ENCODE measurements at places on chromosomes 16 and 17. TPM values are rescaled to one million over a fixed set of nuclear protein-coding genes. Genes with fewer than 3 reads are reported as not detected.

The PITPNM3 gene
- 2.4 TPM for polyA plus RNA-seq

The FBXO39 gene
- 0.23 TPM for polyA plus RNA-seq

The MYH10 gene
- polyA plus RNA-seq: 10.5 TPM

The NEUROD2 gene
- polyA plus RNA-seq: not detected

The TNK1 gene
- 6.5 TPM for polyA plus RNA-seq

The GRIN2C gene
- not detected for polyA plus RNA-seq

The DDX5 gene
- 262 TPM for polyA plus RNA-seq

The SALL1 gene
- not detected for polyA plus RNA-seq

The RFNG gene
- polyA plus RNA-seq: 38.1 TPM

The HASPIN gene
- 2.8 TPM for polyA plus RNA-seq

The KRT32 gene
- polyA plus RNA-seq: not detected

The OR4D1 gene
- polyA plus RNA-seq: not detected

The ZNF23 gene
- polyA plus RNA-seq: 3.0 TPM

The SERPINF2 gene
- polyA plus RNA-seq: 1.8 TPM
